ENCODE measurements at places on chromosomes 2 and 18. TPM values are rescaled to one million over a fixed set of nuclear protein-coding genes. Genes with fewer than 3 reads are reported as not detected.

NEURL3 gene
- not detected for total RNA-seq

CIB4 gene
- not detected for total RNA-seq

OTOF gene
- total RNA-seq, result not detected

BCL2 gene
- 5.4 TPM for total RNA-seq

CPSF3 gene
- 31.1 TPM for total RNA-seq

SERPINB7 gene
- 0.99 TPM for total RNA-seq
